ENCODE measurements at places on chromosomes 11 and 22. TPM values are rescaled to one million over a fixed set of nuclear protein-coding genes. Genes with fewer than 3 reads are reported as not detected.

- DNase-seq: no peak
These were observed 23.5 kb upstream of the P2RY2 start for GRCh38 chr11:73194593-73194992.

- DNase-seq: no peak
These were observed 416.3 kb downstream of the BUD13 start for GRCh38 chr11:116356451-116356850.

DNA sequence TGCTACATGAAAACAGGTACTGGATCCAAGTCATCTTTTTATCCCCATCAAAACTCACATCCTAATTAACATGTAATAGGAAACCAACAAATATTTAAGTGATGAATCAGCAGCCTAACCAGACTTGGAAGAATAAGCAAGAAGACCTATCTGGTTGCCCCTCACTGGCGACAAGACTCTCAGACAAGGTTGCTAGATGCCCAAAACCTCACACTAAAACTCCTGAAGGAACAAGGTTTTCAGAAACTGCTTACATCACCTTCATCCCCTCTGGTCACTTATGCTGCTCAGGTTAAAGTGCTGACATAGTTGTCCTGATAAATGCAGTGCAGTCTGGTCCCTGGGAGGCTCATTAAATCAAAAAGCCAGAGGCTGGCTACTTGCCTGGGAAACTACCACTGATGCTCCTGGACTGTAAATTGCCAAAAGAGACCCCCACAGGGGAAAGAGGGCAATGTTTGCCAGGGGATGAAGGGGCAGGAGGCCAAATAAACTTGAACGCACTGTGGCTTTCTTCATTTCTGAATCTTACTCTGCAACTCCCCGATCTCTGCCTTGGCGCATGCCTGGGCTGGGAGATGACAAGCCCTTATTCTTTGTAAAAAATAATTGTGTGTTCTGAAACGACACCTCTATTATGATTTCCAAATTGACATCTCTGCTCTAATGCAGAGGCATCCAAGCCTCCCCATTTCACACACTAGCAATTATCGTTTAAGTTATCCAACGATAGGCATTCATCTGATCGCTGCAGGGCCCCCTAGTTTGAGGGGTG lies 72.7 kb downstream of the AMBRA1 start:
- DNase-seq: no peak

- no peak for DNase-seq
These were observed 7.3 kb downstream of the SLCO2B1 start for GRCh38 chr11:75158241-75158640.

DNA sequence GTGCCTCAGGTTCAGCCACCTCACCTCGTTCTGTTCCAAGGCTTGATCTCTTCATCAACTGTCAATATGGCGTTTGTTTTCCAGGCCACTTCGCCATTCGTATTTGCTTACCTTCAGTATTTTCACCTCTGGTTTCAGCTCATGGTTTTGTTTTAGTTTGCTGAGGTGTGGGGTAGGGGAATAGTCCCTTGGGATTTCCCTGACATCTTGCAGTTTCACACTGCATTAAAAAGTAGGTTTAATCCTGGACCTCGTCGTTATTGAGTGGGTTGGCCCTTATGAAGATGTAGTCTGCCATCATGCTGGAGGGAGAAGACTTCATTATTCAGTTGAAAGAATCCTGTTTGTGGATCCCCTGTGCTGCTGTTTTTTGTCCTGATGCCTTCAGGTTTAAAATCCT lies 46.0 kb downstream of the C11orf91 start:
- no peak for DNase-seq

DNA sequence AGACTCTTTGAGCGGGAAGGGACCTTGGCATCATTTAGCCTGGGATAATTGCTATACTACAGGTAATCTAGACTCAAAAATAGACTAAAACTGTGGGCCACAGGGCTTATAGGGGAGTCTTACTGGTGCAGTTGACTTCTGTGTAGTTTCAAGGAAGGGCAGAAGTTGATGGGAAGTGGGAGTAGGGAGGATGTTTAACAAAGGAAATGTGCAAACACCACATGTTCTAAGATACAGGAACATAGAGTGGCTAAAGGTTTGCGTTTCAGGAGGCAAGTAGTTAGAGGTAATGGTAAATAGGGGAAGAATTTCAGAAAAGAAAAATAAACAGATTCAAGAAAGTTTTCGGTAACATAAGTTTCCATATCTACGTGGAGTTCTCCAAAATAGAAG lies 14.4 kb upstream of the SORL1 start:
- no peak for DNase-seq

- no peak for DNase-seq
These were observed 2.5 kb downstream of the GNG3 start for GRCh38 chr11:62710001-62710345.

GRCh38 chr11:125075242-125075625 lies 12.1 kb downstream of the SLC37A2 start:
- DNase-seq: no peak

DNA sequence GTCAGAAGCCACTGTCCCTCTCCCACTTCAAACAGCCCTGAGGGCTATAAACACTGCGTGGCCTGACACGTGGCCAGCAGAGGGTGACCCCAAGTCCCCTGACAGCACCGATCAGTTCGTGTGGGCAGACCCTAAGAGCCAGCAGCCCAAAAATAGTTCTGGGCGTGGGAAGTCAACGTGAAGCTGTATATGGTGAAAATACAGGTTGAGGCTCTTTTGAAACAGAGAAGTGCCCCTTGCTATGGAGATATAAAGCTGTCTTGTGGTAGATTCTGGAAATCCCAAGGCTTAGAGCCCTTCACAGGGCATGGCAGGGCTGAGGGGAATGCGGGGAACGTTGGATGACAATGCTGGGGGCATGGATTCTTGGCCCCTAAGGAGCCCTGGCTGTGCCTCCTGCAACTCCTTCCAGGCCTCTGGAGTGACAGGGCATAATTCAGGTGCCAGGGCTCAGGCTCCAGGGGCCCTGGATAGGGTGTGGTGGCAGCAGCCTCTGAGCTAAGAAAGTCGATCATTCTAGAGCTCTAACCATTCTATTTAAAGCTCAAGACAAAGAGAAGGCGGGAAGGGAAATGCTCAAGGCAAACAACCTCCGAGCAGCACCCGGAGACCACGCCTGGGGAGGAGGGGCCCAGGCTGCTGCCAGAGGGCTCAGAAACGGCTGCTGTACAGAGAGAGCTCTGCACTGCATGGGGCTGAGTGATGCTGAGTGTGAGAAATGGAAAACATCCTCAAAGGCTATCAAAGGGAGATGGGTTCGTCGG lies 60.4 kb upstream of the CD5 start:
- DNase-seq: peak; percentile 65

- no peak for DNase-seq
These were observed 16.0 kb upstream of the TMA7B start for GRCh38 chr22:39943953-39944872.

DNA sequence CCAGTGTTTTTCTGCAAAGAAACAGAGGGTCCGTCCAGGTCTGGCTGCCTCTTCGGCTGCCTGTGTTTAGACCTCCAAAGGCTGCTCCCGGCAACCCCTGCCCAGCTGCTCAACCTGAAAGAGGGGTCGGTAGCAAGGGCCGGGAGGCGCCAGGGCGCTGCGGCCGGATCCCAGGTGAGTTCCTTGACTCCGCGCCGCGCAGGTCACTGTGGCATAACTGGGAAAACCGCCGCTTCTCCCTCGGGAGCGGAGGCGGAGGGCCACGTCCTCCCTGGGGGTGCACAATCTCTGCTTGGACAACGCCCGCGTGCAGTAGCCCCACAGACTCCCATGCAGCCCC lies 1.0 kb upstream of the BRSK2 start:
- no peak for DNase-seq

- no peak for DNase-seq
These were observed 25.3 kb downstream of the ALG9 start for GRCh38 chr11:111846063-111846462.

DNA sequence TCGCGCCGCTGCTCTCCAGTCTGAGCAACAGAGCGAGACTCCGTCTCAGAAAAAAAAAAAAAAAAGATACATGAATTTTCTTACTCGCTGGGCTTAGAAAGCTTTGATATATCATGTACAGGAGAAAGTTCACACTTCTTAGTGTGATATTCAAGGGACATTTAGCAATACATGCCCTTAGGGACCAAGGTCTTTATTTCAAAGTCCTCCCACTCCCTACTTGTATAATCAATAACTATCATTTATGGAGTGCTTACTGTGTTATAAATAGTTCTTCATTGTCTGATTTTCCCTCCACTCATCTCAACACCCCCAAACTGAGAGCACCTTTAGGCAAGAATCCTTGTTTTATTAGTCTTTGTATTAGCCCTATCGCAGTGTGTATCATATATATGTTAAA lies 103.3 kb downstream of the UVRAG start:
- no peak for DNase-seq

DNA sequence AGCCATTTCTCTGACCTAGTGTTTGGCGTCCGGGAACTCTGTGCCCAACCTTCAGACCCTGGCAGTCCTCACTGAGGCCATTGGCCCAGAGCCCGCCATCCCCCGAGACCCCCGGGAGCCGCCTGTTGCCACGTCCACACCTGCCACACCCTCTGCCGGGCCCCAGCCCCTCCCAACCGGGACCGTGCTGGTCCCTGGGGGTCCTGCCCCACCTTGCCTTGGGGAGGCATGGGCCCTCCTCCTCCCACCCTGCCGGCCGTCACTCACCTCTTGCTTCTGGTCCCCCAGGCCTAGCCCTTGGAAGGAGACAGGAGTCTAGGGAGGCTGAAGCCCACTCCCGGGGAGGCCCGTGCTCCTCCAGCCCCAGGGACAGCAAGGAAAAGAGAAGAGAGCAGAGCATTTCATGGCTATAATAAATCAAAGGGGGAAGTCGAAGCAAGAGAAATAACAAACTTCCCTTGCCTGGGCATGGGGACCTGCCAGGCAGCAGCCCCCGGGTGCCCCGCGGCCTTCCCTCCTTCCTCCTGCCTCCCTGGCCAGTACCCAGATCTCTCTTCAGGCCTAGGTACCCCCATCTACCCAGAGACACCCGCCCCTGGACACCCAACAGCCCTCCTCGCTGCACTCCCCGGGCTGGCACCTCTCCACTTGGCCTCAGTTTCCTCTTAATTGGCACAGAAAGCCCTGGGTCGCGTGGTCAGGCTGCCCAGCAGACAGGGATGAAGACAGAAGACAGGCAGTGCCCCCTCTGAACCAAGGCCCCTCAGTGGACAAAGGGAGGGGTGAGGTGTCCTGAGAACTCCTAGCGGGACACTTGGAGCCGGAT lies 13.0 kb upstream of the SLC39A13 start:
- DNase-seq: no peak

GRCh38 chr11:100923555-100923954 lies 206.1 kb downstream of the PGR start:
- DNase-seq: no peak

DNA sequence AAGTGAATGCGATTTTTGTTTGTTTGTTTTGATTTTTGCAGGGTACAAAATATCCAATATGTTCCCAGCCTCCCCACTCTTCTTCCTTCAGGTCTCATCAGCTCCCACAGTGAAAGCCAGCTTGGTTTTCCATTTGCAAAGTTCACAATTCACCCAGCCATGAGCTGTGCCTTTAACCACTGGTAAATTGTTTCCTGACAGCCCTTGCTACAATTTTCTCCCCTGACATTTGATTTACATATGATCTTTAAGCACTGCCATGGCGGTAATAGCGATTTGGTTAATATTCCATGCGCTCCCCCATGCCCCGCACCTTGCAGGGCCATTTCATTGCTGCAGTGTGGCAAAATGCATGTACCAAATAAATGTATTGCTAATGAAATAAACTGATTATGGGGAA lies 385.9 kb downstream of the MIAT start:
- no peak for DNase-seq

DNA sequence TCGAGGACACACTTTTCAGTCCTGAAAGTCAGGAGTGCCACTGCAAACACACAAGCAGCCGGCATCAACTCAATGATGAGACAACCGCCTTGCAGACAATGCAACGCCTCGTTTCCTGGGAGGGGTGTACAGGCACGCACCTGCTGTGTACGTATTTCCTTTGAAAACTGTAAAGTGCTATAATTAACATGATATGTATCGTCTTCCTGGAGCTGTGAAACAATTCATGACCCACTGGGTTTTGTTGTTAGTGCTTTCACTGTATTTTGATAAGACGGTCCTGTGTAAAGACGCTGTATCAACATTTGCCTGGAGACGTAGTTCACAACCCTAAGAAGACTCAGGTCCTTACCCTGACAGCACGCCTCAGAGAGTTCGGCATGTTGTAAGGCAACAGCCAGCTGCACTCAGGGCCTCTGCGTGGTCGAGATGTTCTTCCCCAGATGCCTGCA lies 105.7 kb upstream of the ANO1 start:
- no peak for DNase-seq

GRCh38 chr22:27156821-27157489 lies 499.6 kb downstream of the MIAT start:
- DNase-seq: no peak

GRCh38 chr11:74102321-74102720 lies 68.5 kb downstream of the C2CD3 start:
- no peak for DNase-seq

DNA sequence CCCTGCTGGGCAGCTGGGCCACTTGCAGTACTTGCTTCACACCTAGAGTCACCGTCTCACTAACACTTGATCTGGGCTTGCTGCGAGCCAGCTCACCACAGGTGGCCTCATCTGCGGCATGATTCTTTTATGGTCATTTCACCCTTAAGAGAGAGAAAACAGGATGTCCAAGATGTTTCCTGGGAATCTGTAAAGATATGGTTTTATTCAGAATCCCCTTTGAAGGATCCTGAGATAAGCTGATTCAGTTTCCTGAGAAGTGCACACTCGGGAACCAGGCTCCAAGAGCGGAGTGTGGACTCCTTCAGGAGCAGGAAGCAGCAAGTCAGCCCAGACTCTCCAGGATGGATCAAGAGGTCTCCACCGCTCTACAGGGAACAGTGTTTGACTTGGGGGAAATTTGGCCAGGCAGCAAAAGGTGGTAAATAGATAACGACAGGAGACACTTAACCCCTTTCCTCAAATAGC lies 21.8 kb upstream of the TP53AIP1 start:
- no peak for DNase-seq

The SMIM35 gene
- total RNA-seq: not detected

The SMC1B gene
- total RNA-seq: not detected

The NCF4 gene
- total RNA-seq: 6.7 TPM

The MYBPC3 gene
- total RNA-seq: 0.32 TPM

The CEND1 gene
- total RNA-seq: not detected

The CABP4 gene
- total RNA-seq: not detected

The ANGPTL5 gene
- total RNA-seq: 21.7 TPM

The PRG2 gene
- not detected for total RNA-seq

The ASCL3 gene
- total RNA-seq: not detected

The CRYBA4 gene
- total RNA-seq: not detected

The ALDH3B1 gene
- 7.4 TPM for total RNA-seq

The CHST1 gene
- 3.8 TPM for total RNA-seq

The EML3 gene
- total RNA-seq: 41.6 TPM

The PNPLA5 gene
- not detected for total RNA-seq

All from ovary (tissue), 10 donors.